ENCODE measurements at places on chromosomes 16 and 17. TPM values are rescaled to one million over a fixed set of nuclear protein-coding genes. Genes with fewer than 3 reads are reported as not detected.

Gene TTYH2
- 1.9 TPM for total RNA-seq

Gene CEMP1
- total RNA-seq, result not detected

GRCh38 chr17:64401941-64402340 lies 11.3 kb upstream of the PECAM1 start:
- DNase-seq, result no peak

DNA sequence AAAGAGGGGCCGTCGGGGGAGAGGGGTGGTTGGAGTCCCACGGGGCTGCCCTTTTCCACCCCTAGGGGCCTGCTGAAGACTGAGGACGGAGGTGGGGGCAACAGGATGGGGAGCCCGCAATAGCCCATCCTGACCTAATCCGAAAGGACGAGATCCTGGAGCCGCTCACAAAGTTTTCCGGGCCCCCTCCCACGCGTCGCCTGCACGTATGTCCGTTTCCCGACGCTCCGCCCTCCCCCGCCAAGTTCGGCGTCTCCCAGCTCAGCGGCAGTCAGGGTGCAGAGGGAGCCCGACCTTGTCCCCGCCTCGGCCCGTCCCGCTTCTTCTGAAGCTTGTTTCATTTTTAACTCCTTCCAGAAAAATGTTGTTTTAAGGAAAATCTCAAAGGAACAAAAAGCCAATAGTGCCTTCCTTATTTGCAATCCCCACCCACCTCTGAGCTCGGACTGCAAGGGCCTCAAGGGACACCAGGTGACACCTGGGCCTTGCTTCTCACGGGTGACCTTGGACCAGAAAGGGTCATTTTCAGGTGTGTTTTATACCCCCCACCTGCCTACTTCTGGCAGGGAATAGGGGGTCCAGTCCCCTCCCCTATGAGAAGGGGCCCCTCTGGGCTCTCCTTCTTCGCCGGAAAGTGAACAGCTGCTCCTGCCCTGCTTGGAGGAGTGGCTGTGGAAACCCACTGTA lies 3.4 kb upstream of the ZNF423 start:
- no peak for DNase-seq

GRCh38 chr16:84729716-84730320 lies 30.0 kb downstream of the USP10 start:
- no peak for DNase-seq

DNA sequence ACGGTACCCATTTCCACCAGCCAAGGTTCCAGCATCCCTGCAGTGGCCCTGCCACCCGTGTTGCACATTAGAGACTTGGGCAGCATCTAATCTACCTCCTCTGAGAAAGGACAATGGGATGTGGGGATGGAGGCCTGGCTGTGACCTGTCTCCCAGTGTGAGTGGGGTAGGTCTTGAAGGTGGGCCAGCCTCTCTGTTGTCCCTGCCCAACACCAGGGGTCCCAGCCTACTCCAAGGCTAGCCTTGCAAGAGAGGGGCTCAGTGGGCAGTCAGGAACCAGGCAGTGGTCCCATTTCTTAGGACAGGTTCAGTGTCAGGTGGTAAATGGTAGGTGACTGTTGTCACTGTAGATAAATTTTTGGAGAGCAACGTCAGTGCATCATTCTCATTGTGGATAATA lies 384.5 kb downstream of the SNX29 start:
- DNase-seq, result no peak

Measured in LHCN-M2 (cell line).